Fibroblast of skin of back (primary cell): ENCODE measurements at places on chromosomes 12 and 14.
A peak's percentile ranks its signal among the peaks of the same experiment; 100 is the strongest.

GRCh38 chr12:113244478-113244958 lies 23.3 kb downstream of the TPCN1 start:
- DNase-seq = no peak

DNA sequence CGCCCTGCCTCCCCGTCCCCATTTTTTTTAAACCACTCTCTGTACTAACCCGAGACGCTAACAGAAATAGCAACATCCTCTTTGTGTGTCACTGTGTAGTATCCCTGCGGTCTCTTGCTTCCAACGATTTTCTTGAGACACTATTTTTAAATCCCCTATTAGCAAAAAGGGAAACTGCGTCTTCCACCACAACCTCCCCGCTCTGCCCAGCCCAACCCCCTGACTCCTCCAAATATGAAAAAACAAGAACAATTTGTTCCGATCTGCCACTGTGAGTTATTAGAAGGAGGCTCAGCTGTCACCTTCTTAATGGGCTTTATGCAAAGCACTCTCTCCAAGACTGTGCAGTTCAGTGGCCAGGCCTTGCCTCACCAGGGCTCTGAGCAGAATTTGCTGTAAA lies 76.3 kb downstream of the MAP1LC3B2 start:
- no peak for DNase-seq

DNA sequence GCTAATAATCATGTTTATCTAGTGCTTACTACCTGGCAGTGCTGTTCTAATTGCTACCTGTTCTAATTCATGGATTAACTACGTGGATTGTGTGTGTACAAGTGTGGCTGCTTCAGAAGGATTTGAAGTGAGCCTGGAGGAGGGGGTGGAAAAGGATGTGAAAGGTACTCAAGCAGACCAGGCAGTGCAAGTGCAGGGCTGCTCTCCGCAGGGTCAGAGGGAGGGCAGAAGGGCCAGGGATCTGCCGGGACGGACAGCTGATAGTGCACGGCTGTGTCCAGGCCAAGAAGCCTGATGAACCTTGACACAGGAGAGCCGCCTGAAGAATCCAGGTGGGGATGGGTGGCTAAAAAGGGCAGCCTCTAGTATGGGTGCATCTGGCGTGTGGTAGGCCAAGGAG lies 28.5 kb downstream of the PIWIL1 start:
- DNase-seq = no peak

DNA sequence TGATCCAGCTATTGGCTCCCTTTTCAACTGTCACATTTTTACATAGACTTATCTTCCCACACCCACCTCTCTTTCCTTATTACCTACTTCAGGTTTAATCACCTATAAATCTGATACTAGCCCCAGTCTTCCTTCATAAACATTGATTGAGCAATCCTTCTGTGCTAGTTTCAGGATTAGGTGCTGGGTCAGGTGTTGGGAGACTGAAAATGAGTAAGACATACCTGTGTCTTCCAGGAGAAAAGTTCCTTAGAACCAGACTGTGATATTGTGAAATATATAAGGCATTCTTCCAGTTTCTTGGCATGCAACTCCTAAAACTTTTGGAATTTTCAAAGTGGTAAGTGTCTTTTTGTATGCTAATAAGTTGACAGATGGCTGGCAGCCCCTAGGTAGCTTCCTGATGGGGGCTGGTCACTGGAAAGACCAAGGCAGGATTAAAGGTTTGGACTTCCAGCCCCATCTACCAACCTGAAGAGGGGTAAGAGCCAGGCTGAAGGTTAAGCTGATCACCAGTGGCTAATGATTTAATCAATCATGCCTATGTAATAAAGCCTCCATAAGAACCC lies 4.6 kb downstream of the ANO6 start:
- DNase-seq = no peak

DNA sequence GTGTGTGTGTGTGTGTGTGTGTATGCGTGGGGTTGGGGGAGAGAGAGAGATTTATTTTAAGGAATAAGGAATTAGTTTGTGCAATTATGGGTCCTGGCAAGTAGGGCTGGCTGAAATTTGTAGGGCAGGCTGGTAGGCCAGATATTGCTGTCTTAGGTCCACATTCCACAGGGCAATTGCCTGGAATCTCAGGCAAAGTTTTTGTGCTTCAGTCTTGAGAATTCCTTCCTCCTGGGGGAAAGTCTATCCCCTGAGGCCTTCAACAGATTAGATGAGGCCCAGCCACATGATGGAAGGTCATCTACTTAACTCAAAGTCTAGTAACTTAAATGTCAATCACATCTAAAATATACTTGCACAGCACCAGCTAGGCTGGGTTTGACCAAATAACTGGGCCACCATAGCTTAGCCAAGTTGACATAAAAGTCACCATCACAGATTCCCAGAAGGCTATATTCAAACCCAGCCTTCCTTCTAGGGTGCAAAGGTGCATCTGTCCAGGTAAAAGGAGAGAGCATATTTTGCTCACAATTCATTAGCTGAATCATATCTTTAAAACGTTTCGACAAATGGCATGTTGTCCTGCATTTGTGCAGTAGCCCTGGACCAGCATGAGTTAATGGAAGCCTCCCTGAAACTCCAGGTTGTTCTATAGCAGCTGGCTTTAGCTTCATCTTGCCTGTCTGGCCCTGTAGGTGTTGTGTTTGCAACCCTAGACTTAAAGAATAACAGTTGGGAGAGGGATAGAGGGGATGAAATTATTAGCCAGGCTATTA lies 63.1 kb downstream of the C14orf132 start:
- DNase-seq = peak; percentile 47

DNA sequence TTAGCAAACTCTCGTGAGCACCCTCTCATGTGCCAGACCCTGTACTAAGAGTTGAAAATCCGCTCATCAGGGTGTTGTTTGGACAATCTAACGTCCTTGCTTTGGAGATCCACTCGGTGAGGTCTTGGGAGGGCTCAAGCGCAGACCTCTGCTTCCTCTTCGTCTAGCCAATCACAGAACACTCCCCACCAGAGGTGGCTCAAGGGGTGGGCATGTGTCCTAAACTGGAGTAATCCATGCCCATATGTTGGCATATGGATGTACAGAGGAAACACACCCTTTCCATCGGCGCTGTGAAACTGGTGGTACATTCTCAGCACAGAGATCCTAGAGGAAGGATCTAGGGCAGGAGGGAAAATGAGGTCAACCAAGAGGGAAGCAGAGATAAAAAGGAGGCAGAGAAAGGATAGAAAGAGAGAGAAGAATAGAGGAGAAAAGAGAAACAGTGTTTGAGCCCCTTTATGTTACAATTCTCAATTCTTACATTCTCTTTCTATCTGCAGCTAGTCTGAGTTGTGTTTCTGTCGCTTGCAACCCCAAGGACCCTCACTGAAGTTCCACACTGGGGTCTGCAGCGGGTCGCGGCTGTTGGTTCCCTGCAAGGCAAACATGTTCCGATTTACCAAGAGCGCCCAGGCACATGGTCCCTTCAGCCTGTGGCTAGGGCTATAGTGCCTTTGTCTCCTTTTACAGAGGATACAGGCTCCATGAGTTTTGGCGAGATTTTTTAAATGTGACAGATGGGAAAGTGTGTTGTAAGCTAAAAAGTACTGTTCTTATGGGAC lies 40.5 kb downstream of the DLK1 start:
- DNase-seq = no peak

- no peak for DNase-seq
These were observed 73.6 kb upstream of the GARIN6 start for GRCh38 chr12:99573980-99574379.

DNA sequence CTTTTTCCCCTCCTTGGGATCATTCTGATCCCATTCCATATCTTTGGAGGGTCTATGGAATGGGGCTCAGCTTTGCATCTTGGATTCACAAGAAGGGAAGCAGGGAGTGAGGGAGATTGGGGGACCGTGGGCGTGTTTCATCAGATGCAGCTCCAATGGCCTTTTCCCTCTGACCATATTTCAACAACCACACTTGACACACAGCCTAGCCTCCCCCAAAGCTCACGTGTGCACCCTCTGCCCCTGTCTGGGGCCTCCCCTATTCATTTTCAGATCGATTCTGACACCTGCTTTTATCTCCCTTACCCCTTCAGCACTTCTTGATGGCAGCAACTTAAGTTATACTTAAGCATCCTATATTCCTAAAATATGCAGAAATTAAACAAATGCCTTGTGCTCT lies 126.6 kb downstream of the CHST11 start:
- DNase-seq = no peak

GRCh38 chr12:123152833-123153232 lies 1.9 kb upstream of the PITPNM2 start:
- DNase-seq = no peak

- DNase-seq = no peak
These were observed 400.7 kb downstream of the DAD1 start for GRCh38 chr14:22188318-22188717.

DNA sequence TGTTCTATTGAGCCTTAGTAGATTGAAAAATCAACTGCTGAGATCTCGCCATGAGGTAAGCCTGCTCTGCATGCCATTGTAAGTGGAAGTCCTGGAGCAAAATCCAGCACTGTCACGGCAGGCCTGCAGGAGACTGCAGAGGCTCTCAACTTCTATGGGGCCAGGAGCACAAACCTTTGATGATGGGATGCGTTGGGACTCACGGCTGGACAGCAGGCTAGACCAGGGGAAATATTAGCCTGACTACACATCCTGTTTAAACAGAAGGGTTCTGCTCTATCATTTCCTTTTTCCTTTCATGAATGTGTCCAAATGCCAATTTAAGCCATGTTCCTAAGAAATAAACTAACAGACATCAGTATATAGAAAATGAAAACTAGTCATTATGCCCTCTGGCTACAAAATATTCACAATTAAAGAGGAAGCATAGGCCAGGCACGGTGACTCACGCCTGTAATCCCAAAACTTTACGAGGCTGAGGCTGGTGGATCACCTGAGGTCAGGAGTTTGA lies 33.9 kb upstream of the RASSF8 start:
- no peak for DNase-seq

GRCh38 chr14:28635387-28635786 lies 131.2 kb upstream of the FOXG1 start:
- DNase-seq = peak; percentile 40

DNA sequence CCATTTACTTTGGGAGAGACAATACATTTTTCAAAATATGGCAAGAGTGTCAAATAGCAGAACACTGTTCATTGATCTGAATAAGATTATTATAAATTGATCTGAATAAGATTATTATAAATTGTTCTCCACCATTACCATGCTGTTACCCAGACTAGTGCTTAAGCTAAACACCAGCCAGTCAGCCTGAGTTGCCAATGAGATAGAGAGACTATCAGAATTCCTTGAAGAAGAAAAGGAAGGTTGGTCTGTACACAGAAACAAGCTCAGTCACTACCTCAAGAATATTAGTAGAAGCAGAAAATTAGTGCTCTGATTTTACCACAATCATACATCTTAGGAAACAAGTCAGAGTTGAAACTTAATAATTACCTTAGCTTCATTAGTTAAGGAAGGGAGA lies 469.8 kb downstream of the FOXG1 start:
- no peak for DNase-seq

GRCh38 chr12:21350975-21351374 lies 16.3 kb upstream of the SLCO1A2 start:
- no peak for DNase-seq
